HS-27A (cell line): ENCODE measurements at places on chromosomes 1 and 21.
A peak's percentile ranks its signal among the peaks of the same experiment; 100 is the strongest.

GRCh38 chr1:32127409-32128198 lies 19.7 kb downstream of the KPNA6 start:
- DNase-seq: no peak

GRCh38 chr21:43925096-43925481 lies 60.1 kb downstream of the AGPAT3 start:
- no peak for DNase-seq

DNA sequence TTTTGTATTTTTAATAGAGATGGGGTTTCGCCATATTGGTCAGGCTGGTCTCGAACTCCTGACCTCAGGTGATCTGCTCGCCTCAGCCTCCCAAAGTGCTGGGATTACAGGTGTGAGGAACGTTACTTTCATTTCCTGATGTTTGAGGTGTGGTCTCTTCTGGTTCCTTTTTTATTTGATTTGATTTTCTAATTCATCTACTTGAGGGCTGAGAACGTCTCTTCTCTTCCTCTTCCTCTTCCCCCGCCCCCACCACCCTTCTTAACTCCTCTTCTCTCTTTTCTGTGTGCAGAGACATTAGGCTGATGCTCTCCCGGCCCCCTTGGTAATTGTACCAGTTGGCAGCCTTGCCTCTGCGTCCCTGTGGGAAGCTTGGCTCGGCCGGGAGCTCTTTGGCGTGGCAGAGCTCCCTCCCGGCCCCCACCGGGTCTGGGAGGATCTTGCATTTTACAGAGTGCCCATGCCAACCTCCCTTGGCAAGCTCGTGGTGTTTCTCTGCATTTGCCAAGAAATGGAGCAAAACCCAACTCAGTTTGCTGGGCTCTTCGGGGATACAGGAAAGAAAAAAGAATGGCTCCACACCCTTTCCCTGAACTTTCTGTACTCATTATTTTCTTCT lies 19.9 kb downstream of the CRYAA start:
- no peak for DNase-seq

- no peak for DNase-seq
Observed at GRCh38 chr1:111882986-111883560, 106.4 kb downstream of the KCND3 start.

GRCh38 chr1:202227053-202227672 lies 33.6 kb downstream of the LGR6 start:
- no peak for DNase-seq

- no peak for DNase-seq
Observed at GRCh38 chr1:156430866-156431265, 61.9 kb downstream of the RHBG start.

- no peak for DNase-seq
Observed at GRCh38 chr1:205706601-205707502, 26.5 kb upstream of the SLC45A3 start.

- no peak for DNase-seq
Observed at GRCh38 chr1:24089743-24090555, 22.0 kb downstream of the MYOM3 start.

GRCh38 chr1:205496661-205497060 lies 7.8 kb upstream of the CDK18 start:
- no peak for DNase-seq

GRCh38 chr1:51058858-51059257 lies 43.2 kb upstream of the C1orf185 start:
- DNase-seq: no peak

- no peak for DNase-seq
Observed at GRCh38 chr1:232557096-232557495, 72.8 kb downstream of the SIPA1L2 start.

- DNase-seq: no peak
Observed at GRCh38 chr1:206796981-206797402, 24.7 kb upstream of the IL10 start.

DNA sequence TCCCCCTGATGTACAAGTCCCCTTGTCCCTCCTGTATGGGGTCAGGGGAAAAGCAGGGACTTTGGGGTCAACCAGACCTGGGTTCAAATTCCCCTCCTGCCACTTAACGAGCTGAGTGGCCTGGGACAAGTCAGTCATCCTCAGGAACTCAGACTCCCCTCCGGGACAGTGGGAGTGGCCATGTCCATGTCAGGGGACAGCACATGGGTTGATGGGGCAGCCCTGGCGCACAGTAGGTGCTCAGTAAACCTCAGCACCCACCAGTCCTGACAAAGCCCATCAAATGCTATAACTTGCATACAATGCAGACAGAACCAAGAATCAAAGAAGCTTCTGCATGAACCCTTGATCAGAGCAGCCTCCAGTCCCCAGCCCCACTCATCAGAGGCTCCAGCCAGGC lies 30.0 kb downstream of the MATN1 start:
- no peak for DNase-seq

DNA sequence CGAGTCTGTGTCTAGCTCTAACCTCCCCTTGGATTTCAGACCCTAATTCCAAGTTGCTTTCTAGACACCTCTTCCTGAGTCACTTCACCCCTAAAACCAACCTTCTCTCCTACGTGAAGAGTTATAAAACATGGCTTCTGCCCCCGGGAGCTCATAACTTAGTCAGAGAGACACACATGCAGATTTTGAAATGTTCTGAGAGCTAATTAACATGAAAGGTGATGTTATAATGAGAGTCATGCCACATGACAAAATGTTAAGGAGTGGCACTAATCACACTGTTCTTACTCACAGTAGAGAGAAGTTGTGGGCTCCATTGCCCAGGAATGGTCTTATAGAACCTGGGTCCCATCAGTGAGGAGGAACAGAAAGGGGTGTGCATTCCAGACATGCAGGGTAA lies 117.1 kb downstream of the LRIG2 start:
- no peak for DNase-seq

GRCh38 chr1:224211206-224211962 lies 28.3 kb downstream of the DEGS1 start:
- no peak for DNase-seq

DNA sequence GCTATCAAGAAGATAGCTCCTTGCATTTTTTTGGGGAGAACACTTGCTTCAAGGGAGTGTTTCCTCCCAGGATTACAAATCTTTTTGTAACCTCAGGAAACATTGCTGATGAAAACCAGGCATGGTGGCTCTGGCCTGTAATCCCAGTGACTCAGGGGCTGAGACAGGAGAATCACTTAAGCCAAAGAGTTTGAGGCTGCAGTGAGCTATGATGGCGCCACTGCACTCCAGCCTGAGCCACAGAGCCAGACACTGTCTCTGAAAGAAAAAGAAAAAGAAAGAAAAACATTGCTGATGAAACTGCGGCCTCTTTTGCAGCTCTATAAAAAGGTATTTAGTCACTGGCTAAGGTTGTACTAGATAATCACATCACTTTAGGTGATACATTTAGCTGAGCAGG lies 7.3 kb downstream of the RNU1-2 start:
- DNase-seq: peak; percentile 31

- peak; percentile 9 for DNase-seq
Observed at GRCh38 chr1:111275079-111275478, 15.6 kb upstream of the CHIA start.

DNA sequence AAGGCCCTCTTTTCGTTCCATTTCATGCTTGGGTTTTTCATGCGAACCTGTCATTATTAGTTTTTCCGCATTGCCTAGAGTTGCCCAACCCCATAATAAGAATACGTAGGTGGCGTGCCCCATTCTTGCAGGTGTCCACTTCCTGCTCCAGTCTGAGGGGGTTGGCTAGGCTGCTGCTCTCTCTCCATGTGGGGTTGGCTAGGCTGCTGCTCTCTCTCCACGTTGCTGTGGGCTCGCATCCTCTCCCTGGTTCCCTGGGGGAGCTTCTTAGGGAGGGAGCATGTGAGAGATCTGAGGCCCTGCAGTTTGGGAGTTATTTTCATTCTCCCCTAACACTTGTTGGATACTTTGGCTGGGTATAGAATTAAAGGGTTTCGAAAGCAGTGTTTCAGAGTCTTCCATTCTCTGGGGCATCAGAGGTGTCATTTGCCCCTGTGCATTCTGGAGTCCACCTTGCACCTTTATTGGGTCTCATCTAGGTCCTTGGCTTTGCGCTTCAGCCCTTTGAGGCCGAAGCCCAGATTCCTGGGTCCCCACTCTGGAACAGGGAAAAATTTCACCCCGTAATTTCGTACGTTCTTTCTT lies 8.6 kb downstream of the C1orf35 start:
- DNase-seq: no peak

GRCh38 chr1:154324669-154325582 lies at the start of gene ATP8B2:
TSS of gene ATP8B2 (plus strand) at chr1:154325525. CDS start at chr1:154328142, 2,617 bp downstream.
- DNase-seq: peak; percentile 47

- no peak for DNase-seq
Observed at GRCh38 chr21:46077674-46078101, 20.2 kb upstream of the COL6A2 start.

DNA sequence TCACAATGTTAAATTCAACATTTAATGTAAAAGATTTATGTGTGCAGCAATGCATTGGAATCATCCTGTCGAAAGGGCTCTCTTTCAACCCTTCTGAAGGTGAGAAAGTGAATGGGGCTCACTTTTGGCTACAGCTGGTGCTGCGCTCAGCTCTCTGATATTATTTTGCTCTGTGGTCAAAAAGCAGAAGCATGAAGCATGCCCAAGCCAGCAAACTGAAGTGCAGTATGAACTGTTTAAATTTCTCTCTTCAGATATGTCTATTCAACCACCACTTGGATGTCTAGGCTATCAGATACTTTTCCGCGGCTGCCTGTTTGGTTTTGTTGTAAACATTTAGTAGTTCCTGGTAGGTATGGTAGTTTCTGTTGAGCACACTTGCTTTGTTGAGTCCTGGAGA lies 216.9 kb upstream of the TMPRSS15 start:
- no peak for DNase-seq

DNA sequence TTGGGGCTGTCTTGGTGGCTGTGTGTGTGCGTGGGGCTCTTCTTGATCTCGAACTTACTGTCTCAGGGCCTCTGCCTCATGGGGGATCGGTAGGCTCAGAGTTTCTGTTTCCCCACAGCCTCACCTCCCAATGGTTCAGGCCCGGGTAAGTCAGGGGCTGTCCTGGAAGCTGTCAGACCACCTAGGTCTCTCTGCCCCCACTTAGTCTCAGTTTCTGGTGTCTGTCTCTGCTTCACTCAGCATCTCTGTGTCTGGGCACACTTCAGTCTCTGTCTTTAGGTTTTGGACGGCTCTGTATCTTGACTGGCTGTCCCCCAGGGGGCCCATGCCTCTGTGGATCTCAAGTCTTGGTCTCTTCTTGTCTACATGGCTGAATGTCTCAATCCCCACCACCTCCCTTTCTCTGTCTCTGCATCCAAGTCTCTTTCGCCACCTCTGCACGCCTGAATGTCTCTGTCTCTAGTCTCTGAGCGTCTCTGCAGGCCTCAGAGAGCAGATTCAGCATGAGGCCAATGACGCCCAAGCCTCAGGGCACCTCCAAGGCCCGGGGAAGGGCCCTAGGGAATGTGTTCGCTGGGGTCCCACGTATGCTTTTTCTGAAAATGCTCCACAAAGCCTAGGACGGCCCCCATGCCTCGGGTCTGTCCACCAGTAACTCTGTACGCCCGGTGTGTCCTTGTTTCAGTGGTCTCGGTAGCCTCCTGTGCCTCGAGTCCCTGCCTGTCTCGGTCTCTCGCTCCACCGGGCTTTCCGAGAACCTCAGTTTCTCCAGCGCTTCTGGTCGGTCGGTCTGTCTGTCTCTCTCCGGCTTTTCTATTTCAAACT lies 818 bp downstream of the FHL3 start:
- no peak for DNase-seq
